Hepatocyte (in vitro differentiated cells): ENCODE measurements at places on chromosomes 12 and 14.

DNA sequence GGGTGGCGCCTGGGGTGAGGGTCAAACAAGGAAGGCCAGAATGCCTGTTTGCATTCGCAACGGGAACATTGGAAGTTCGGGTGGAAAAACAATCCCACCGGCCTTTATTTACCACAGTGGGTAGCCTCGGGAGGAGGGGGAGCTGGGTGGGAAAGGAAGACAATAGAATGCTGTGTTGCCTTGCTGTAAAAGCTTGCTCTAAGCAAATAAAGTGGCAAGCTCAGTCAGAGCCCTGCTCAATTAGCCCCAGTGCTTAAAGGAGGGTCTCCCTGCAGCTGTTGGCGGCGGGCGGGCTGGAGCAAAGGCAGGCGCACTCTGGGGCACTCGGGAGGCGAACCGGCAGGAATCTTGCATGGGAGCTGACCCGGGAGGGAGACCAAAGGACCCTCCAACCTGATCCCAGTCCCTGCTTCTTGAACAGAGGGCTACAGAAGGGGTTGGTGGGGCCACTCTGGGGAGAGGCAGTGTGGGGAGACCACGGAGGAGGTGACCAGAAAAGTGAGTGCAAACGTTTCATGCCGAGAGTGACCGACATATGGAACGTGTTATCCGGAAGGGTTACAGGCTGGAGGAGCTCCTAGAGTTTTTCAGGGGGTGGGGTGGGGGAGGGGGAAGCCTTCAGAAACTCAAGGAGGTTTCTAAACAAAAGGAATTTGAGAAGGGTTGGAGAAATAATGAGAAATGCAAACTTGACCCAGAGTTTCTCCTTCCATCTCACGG, 48.5 kb downstream of the NTF3 start:
- H3K4me1 ChIP-seq, result peaks cover 6% of the 10 kb centered on the region
- H3K36me3 ChIP-seq, result no peaks in the 10 kb centered on the region
- H3K27me3 ChIP-seq, result no peaks in the 10 kb centered on the region
- H3K27ac ChIP-seq, result peak overlapping the region; percentile 91
- DNase-seq, result peak; percentile 30

DNA sequence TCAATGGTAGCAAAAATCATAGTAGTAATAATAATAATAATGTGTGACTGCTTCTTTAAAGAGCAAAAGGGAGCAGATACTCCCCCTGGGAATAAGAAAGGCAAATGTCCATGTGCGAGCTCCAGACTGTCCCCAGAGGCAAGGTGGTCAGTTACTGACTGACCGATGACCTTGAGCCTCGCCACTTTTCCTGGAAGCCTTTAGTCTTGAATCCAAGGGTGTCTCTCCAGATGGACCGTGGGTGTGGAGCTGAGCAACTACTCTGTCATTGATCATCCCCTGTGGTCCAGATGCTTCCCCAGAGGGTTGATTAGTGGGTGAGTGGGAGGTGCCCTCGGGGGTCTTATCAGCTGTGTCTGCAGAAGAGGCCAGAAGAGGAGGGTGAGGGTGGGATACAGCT, 418.5 kb upstream of the TBX3 start:
- no peaks in the 10 kb centered on the region for H3K27me3 ChIP-seq
- no peaks in the 10 kb centered on the region for H3K36me3 ChIP-seq
- H3K4me3 ChIP-seq, result no peak overlapping the region
- H3K27ac ChIP-seq, result no peak overlapping the region

GRCh38 chr12:71250166-71250565, 92.4 kb upstream of the TSPAN8 start:
- DNase-seq, result no peak
- H3K4me3 ChIP-seq, result no peak overlapping the region
- no peaks in the 10 kb centered on the region for H3K4me1 ChIP-seq
- H3K36me3 ChIP-seq, result no peaks in the 10 kb centered on the region
- H3K27me3 ChIP-seq, result no peaks in the 10 kb centered on the region

- no peaks in the 10 kb centered on the region for H3K36me3 ChIP-seq
- H3K27me3 ChIP-seq, result no peaks in the 10 kb centered on the region
- H3K4me1 ChIP-seq, result peaks cover 66% of the 10 kb centered on the region
- H3K4me3 ChIP-seq, result no peak overlapping the region
Measured at GRCh38 chr12:120234643-120235368, 30.7 kb downstream of the PXN start.

DNA sequence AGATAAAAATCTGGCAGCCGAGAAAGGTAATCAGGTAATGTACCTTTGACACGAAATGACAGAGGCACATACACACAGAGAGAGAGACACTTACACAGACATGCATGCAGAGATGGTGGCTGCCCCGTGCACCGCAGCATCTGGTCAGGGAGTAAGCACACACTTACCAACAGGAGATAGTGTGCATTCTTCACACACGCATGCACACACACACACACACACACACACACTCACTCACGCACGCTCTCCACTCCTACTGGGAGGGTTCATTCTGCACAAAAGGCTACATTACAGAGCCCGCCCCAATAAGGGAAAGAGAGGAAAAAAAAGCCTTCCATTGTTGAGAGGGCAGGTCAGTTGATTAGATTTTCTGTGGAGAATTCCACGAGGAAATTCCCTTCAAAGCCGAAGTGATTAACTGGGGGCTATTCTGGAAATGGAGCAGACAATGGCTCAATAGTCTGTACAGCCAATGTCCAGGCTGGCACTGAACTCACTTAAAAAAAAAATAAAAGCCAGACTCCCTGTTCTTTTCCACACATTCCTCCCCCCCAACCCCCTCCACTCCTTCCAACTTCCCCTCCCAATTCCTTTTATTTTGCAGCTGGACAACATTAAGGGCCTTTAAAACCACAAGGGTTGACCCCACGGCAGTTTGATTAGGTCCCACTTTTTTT, 1.4 kb upstream of the SOX5 start:
- H3K36me3 ChIP-seq, result no peaks in the 10 kb centered on the region
- H3K4me1 ChIP-seq, result no peaks in the 10 kb centered on the region
- peak overlapping the region; percentile 41 for H3K4me3 ChIP-seq
- no peaks in the 10 kb centered on the region for H3K27me3 ChIP-seq
- peak; percentile 22 for DNase-seq
- H3K27ac ChIP-seq, result peak overlapping the region; percentile 27

GRCh38 chr12:604956-605355, 58.3 kb downstream of the NINJ2 start:
- no peaks in the 10 kb centered on the region for H3K4me1 ChIP-seq
- no peak overlapping the region for H3K27ac ChIP-seq
- DNase-seq, result no peak
- H3K4me3 ChIP-seq, result no peak overlapping the region

- no peaks in the 10 kb centered on the region for H3K4me1 ChIP-seq
- H3K36me3 ChIP-seq, result no peaks in the 10 kb centered on the region
- H3K27ac ChIP-seq, result no peak overlapping the region
- H3K4me3 ChIP-seq, result peak overlapping the region; percentile 90
- DNase-seq, result peak; percentile 73
- H3K27me3 ChIP-seq, result peaks cover 45% of the 10 kb centered on the region
Measured at GRCh38 chr12:21527451-21528180, 1.5 kb downstream of the SPX start.

GRCh38 chr12:108381787-108382436, 42.8 kb upstream of the CMKLR1 start:
- H3K4me3 ChIP-seq, result no peak overlapping the region
- no peaks in the 10 kb centered on the region for H3K36me3 ChIP-seq
- no peaks in the 10 kb centered on the region for H3K4me1 ChIP-seq

DNA sequence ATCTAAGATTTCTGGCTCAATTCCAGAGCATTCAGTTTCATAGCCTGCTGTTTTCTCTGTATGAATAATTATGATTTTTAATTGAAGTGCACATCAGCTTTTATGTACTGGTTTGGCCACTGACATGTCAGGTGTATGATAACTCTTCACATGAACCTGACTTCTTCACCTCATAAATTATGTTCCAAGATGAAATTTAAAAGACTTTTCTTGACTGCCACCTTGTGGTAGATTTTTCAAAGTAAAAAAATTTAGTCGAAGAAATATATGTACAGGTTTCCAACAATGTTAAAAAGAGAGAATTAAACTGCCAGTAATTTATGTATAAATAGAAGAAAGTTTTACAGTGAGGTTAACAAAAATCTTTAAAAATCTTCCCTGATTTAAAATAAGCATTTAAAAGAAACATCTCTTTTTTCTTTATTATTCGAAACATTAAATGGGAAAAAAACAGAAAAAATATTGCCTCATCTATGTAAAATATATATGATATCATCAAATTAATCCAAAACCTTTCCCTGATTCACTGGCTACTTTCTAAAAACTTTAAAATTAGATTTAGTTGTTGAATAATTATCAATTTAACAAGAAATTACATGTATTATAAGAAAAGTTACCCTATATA, 124.9 kb upstream of the ATXN7L3B start:
- DNase-seq, result peak; percentile 28
- H3K36me3 ChIP-seq, result no peaks in the 10 kb centered on the region
- no peaks in the 10 kb centered on the region for H3K27me3 ChIP-seq
- H3K4me1 ChIP-seq, result no peaks in the 10 kb centered on the region
- no peak overlapping the region for H3K4me3 ChIP-seq

- H3K27ac ChIP-seq, result no peak overlapping the region
- H3K36me3 ChIP-seq, result no peaks in the 10 kb centered on the region
- no peak overlapping the region for H3K4me3 ChIP-seq
- DNase-seq, result no peak
- H3K4me1 ChIP-seq, result no peaks in the 10 kb centered on the region
Measured at GRCh38 chr14:21192447-21192822, 36.6 kb upstream of the OR5AU1 start.

- no peaks in the 10 kb centered on the region for H3K27me3 ChIP-seq
- H3K4me1 ChIP-seq, result peaks cover 3% of the 10 kb centered on the region
- no peak overlapping the region for H3K4me3 ChIP-seq
- DNase-seq, result peak; percentile 18
Measured at GRCh38 chr14:98325761-98326160, 946.2 kb downstream of the BCL11B start.

DNA sequence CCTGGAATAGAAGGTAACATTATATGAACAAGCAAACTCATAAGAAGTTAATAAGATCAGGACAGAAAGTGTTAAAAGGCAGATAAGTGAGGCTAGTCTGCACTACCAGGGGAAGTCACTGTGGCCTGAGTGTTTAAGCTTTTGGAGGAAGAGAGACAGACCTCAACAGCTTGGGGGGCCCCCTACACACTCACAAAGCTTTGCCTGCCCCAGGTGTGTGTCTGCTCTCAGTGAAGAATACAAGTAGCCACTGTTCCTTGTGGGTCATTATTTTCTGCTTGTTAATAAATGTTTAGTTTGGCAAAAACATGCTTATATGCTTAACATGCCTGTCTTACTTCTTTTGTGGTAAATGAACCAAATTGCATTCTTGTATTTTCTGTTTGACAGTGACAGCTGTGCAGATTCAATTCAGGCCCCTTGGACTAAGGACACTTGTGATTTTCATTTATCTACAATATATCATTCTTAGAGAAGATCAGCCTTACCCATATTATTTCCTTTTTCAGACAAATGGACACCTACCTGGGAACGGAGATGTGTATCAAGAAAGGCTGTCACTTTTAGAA, 50.7 kb upstream of the C12orf71 start:
- no peak overlapping the region for H3K27ac ChIP-seq
- no peak overlapping the region for H3K4me3 ChIP-seq
- DNase-seq, result no peak
- H3K36me3 ChIP-seq, result no peaks in the 10 kb centered on the region

DNA sequence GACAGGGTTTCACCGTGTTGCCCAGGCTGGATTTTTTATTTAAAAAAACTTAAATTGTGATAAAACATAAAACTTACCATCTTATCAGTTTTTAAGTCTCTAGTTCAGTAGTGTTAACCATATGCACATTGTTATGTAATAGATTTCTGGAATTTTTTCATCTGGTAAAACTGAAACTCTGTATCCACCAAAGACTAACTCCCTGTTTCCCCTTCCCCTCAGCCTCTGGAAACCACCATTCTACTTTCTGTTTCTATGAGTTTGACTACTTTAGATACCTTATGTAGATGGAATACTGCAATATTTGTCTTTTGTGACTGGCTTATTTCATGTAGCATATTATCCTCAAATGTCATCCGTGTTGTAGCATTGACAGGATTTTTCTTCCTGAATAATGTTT, 12.8 kb upstream of the PLEKHG3 start:
- H3K27me3 ChIP-seq, result no peaks in the 10 kb centered on the region
- DNase-seq, result no peak
- H3K4me3 ChIP-seq, result no peak overlapping the region
- H3K27ac ChIP-seq, result no peak overlapping the region

DNA sequence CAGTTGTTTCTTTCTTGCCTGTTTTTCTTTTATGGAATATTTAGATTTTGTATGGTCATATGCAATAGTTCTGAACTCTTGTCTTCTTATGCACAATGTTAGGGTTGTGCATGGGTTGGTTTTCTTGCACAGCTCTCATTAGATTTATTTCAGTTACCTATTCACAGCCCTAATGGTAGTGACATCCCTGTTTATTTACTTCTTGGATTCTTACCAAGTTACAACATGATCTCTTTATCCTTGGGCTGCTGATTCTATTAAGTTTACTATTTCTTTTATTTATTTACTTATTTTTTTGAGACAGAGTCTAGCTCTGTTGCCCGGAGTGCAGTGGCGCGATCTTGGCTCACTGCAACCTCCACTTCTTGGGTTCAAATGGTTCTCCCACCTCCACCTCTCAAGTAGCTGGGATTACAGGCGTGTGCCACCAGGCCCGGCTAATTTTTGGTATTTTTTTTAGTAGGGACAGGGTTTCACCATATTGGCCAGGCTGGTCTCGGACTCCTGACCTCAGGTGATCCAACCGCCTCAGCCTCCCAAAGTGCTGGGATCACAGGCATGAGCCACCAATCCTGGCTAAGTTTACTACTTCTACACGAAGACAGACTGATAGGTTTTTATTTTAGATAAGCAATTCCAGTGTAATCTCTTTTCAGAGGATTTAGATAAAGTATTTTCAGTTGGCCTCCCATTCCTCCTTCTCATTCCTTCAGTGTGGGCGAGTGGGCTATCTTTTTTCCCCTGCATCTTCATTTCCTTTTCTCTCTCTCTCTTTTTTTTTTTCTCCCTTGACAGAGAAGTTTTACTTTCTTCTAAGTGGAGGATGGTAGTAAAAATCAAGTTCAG, 395.1 kb upstream of the RGS6 start:
- H3K36me3 ChIP-seq, result no peaks in the 10 kb centered on the region
- H3K4me1 ChIP-seq, result peaks cover 38% of the 10 kb centered on the region
- H3K27ac ChIP-seq, result peak overlapping the region; percentile 38
- H3K27me3 ChIP-seq, result no peaks in the 10 kb centered on the region
- no peak overlapping the region for H3K4me3 ChIP-seq
- DNase-seq, result no peak

- H3K36me3 ChIP-seq, result no peaks in the 10 kb centered on the region
- no peak overlapping the region for H3K27ac ChIP-seq
- no peak for DNase-seq
- no peaks in the 10 kb centered on the region for H3K27me3 ChIP-seq
Measured at GRCh38 chr12:104569346-104570173, 112.8 kb downstream of the CHST11 start.
